Immature natural killer cell (primary cell): ENCODE measurements at places on chromosomes 6 and 20. TPM values are rescaled to one million over a fixed set of nuclear protein-coding genes. Genes with fewer than 3 reads are reported as not detected.

The TSHZ2 gene
- polyA plus RNA-seq: not detected

DNA sequence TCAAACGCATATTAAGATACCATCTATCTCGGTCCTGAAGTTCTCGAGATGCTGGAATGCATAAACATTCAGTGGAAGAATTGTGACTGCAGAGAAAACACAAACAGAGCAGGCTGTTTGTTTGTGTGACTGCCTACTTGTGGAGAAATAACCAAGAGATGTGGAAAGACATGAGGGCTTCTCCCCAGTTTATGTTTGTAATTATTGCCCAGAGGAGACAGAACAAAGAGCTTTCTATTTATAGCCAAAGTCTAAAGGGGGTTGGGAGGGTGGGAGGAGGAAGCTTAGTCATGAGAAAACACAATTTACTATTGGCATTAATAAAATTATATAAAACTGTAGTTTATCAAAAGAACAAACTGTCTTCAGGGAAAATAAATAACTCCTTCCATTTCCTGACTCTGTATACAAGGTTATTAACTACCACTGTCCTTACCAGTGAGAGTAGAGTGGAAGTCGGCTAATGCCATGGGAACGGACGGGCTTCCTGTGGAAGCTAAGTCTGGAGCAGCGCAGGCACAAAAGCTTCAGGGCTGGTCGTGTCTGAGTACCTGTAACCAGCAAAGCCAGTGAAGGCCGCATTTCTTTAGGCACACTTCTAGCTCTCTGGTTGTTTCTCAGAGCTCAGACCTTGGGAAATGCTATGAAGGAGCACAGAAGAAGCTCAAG, 200.2 kb upstream of the SUPT3H start:
- DNase-seq: no peak

The SNAI1 gene
- polyA plus RNA-seq: 0.68 TPM

- no peak for DNase-seq
Observed at GRCh38 chr20:19361790-19362189, 149.3 kb downstream of the SLC24A3 start.

GRCh38 chr20:53510262-53510661, 83.4 kb downstream of the ZNF217 start:
- no peak for DNase-seq

The ARMH2 gene
- polyA plus RNA-seq: not detected

- DNase-seq: no peak
Observed at GRCh38 chr6:111520524-111520923, 37.5 kb upstream of the REV3L start.

DNA sequence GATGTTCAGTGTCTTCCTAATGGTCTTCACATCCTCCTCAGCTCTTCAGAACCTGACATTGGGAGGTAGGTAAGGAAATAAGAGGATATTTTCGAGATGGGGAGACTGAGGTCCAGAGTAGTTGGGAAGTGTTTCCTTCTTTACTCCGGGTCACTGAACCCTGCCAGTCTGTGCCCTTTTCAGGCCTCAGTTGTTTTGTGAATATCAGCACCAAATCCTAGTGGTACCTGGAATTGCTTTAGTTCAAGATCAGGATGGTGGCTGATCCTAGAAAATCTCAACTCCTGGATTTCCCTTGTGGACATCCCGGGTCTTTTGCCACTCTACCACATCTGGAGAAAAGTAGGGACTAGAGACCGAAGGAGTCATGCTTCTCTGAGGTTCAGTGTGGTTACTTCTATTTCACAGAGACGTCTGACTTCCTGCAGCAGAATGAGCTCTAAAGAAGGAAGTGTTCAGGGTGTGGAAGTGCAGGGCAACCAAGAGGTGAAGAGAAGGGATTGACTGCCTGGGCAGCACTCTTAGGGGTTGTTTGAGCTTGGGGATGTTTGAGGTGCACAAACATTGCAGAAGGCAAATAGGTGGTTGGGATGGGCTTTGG, 995 bp downstream of the STK4 start:
- DNase-seq: peak; percentile 63

DNA sequence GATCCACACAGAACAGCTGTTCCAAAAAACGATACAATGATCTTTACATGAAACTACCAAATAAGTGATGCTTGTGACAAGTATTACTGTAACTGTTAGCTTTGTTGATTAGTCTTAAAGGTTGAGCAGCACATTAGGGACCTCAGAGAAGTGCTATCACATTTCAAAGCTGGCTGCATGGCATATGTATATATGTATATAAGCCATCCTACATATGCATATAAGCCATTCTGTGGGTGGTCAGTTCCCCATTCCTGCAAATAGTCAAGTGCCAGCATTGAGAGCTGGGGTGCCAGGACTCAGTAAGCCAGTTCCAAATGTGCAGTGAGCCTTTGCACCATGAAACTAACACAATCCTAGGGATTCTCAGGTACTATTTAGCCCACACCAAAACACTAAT, 296.3 kb downstream of the FOXC1 start:
- DNase-seq: no peak

The HLA-C gene
- polyA plus RNA-seq: 4,197 TPM

The TRAPPC3L gene
- 0.20 TPM for polyA plus RNA-seq

DNA sequence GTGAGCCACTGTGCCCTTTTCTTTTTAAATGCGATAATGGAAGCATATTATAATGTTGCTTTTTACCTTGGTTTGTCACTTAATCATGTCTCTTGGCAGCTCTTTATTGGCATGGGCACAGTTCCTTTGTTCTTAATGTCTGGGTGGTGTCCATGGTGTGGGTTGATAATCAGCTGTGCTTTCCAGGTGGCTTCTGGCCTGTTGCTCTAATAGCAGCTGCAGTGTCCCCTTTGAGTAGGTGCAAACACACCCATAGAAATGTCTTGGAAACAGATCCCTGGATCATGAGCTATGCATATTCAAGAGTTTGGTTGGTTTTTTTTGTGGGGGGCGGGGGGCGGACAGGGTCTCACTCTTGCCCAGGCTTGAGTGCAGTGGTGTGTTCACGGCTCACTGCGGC, 29.9 kb downstream of the EFCAB8 start:
- DNase-seq: no peak

The SLC26A8 gene
- not detected for polyA plus RNA-seq

- no peak for DNase-seq
Observed at GRCh38 chr6:103193413-103193812, 1666.3 kb downstream of the HACE1 start.

GRCh38 chr20:15332711-15333160, 995.3 kb upstream of the FLRT3 start:
- DNase-seq: no peak

DNA sequence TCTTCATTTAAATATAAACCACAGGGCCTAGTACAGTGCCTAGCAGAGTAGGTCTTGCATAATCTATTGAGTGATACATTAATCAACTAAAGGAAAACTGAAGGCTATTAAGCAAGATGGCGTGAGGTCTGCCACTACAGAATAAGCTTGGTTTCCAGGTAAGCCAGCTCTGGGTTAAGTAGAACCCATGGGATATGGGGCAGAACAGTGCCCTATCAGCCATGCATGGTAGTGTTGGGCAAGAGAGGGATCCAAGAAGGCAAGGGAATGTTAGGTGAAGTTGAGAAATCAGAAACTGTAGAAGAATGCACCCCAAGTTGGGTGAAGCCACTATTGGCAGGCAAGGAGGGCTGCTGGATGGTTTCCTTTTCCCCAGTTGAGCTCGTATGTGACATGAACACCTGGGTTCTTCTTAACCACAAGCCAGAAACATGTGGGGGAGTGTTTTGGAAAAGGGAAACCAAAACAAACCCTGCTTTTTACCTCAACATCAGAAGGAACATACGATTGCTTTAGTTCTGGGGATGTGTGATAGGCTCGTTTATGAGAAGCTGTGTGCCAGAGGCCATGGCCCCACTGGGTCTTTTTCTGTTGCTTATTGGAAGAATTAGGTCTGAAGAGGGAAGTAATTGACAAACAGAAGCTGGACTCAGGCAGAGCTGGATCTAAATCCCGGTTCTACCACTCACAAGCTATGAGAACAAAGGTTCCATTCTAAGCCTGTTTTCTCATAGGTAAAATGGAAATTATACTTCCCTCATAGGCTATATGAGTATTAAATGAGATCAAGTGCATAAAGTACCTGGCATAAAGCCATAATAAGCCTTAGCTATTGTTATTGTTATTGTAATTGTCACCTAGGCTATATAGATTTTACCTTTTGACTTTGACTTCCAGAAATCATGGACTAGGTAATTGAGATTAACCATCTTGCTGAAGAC, 33.5 kb downstream of the NEDD9 start:
- peak; percentile 64 for DNase-seq

DNA sequence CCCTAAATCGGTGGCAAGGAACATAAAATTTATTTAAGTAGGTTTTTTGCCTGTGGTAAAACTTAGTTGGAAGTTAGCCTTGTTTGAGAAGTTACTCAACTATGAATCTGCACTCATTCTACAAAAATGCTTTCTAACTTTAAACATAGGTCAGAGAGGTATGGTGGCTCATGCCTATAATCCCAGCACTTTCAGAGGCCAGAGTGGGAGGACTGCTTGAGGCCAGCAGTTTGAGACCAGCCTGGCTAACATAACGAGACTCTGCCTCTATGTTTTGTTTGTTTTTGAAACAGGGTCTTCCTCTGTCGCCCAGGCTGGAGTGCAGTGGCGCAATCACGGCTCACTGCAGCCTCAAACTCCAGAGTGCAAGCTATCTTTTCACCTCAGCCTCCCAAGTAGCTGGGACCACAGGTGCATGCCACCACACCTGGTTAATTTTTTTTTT, 16.2 kb downstream of the USP49 start:
- DNase-seq: no peak

The GJA10 gene
- polyA plus RNA-seq: not detected

- DNase-seq: no peak
Observed at GRCh38 chr20:19301843-19302242, 89.4 kb downstream of the SLC24A3 start.

GRCh38 chr20:17610566-17611289, 40.9 kb downstream of the DSTN start:
- peak; percentile 67 for DNase-seq

- DNase-seq: no peak
Observed at GRCh38 chr20:6732851-6733250, 34.6 kb upstream of the BMP2 start.

DNA sequence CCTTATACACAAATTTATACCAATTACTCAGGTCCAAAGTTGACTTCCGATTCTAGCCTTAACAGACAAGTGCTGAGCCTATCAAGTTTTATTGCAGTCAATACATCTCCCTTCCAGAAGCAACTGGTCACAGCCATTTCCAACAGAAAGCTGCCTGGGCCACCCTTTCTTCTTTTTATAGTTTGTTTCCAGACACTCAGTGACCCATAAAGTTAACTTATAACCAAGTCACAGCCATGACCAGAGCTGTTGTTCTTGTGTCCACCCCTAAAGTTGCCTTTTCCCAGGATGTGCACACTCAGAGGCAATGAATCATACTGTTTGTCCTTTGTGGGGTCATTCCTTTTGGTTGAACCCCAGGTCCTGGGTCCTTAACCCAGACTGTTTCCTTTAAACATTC, 89.9 kb downstream of the CD83 start:
- DNase-seq: no peak

The DNAJC5 gene
- polyA plus RNA-seq: 8.2 TPM

GRCh38 chr6:383856-384255, 7.7 kb upstream of the IRF4 start:
- DNase-seq: no peak

GRCh38 chr6:15930207-15930606, 198.7 kb upstream of the MYLIP start:
- no peak for DNase-seq

The DNAH8 gene
- polyA plus RNA-seq: not detected

The HSPA12B gene
- polyA plus RNA-seq: 0.53 TPM

DNA sequence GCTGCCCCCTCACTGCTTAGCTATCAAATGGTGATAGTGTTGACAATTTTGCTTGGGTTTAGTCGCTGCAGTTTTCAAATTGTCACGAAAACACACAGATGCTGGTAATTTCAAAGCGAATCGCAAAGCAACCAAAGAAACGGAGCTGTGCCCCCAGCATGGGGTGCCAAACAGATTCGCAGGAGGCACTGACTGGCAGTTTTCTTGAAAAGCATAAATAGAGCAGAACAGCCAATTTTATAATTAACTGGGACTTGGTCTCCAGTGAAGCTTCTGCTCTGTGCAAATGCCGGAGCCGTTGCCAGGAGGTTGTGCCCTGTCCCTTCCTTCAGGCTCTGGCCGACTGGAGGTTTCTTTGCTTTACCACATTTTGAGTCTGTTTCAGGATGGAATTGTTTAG, 18.8 kb downstream of the ARHGAP40 start:
- no peak for DNase-seq

The LRRC73 gene
- polyA plus RNA-seq: not detected

DNA sequence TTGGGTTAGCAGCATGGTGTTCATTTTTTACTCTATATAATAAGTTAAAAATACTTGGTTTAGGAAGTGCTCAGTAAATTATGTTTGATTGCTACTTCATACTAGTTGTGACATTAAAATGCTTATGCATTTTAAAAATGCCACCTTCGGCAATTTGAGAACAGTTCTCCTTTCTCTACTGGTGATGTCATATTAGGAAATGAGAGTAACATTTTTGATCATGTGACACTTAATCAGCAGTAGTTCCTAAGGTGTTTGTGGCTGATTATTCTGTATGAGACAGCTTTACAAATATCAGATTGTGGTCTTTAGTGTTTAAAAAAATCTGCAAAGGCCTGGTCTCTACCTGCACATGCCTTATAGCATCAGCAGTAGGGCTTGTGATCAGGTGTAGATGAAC, 4.4 kb downstream of the GZF1 start:
- peak; percentile 41 for DNase-seq

GRCh38 chr6:5569491-5569890, 308.2 kb downstream of the FARS2 start:
- DNase-seq: no peak

The PTCRA gene
- not detected for polyA plus RNA-seq

- DNase-seq: no peak
Observed at GRCh38 chr20:61299104-61299503, 47.0 kb downstream of the CDH4 start.

DNA sequence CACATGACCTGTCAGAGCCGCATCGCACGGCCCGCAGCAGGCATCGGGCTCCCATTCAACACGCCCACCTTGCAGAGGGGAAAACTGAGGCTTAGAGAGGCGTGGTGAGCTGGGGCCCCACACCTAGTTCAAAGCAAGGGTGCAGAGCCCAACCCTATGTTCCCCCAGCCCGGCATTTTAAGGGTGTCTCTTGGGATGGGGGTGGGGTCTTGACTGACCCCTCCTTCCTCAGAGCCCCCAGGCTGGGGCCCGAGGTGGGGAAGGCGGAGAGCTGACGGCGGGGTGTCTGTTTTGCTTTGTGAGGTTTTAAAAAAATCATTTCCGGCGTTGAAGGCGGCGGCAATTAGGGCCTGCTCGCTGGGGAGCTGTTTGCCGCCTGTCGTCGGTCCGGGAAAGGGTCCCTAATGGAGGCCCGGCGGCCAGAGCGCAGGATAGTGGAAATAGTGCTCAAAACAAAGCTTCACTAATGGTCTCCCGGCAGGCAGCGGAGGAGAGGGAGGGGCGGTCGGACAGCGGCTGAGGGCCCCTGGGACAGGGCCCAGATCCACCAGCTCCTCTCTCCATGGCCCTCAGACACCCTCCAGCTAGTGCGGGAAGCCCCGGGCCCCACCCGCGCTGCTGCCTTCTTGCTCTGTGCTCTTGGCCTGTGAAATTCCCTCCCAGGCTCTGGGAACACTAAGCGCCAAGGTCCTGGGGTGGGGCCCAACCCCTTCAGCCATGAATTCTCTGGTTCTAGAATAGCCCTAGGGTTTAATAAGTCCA, 11.9 kb downstream of the VSTM2L start:
- peak; percentile 26 for DNase-seq
